ENCODE measurements at places on chromosomes 16 and 17.
A peak's percentile ranks its signal among the peaks of the same experiment; 100 is the strongest.

GRCh38 chr17:352421-353212 lies at the start of gene RPH3AL:
RPH3AL (minus strand) TSS chr17:352807; CDS start chr17:327543, 25,264 bp downstream.
- DNase-seq = peak; percentile 94

- peak; percentile 33 for DNase-seq
These were observed 256.2 kb downstream of the FOXL1 start for GRCh38 chr16:86834451-86835035.

DNA sequence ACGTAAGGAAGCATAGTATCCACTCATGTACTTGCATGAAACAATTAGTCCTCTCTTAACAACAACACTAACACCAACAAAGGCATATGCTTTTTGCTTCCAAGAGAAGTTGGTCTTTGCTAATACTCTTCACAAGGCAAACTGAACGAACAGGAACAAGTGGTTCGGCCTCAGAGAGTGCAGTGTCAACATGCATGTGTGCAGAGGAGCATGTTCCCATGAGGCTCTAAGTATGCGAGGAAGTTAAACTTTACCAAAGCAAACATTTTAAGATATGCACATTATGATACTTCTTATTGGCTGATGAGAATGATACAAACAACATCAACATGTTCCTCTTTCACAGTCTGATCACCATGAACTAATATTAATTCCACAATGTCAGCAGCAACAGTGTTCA lies 285.3 kb upstream of the IRX5 start:
- no peak for DNase-seq

GRCh38 chr16:22324787-22325597 lies 27.8 kb downstream of the POLR3E start:
- DNase-seq = no peak

- no peak for DNase-seq
These were observed 30.3 kb upstream of the VAT1L start for GRCh38 chr16:77758046-77758445.

- DNase-seq = no peak
These were observed 500 bp downstream of the MAF start for GRCh38 chr16:79599837-79600637.

DNA sequence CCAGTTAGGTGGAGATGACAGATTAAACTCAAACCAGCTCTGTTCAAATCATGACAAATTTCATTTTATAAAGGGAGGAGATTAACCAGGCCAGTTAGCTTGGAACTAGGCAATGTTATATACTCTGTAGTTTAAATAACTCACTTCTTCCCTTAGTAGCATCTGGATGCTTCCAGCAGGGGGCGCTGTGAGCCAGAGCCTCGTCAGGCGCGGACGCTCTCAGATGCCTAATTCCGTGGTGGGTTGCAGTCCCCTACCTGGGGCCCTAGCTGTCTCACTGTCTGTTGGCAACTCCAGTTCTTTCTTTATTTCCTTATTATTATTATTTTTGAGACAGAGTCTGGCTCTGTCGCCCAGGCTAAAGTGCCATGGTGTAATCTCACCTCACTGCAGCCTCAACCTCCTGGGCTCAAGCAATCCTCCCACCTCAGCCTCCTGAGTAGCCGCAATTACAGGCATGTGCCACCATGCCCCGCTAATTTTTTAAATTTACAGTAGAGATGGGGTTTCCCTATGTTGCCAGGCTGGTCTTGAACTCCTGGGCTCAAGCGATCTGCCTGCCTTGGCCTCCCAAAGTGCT lies 17.3 kb upstream of the WFDC1 start:
- DNase-seq = peak; percentile 51

DNA sequence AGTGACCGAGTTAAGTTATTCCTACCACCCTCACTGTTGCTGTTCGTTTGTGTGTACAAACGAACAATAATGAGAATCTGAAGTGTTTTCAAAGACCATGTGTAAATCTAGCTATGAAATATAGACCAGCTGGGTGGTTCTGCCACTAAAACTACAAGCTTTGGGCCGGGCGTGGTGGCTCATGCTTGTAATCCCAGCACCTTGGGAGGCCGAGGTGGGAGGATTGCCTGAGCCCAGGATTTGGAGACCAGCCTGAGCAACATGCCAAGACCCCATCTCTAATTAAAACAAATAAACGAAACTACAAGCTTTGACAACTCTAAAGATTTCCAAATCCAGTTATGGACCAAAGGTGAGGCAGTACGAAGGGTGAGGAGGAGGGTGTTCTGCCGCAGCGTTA lies 973 bp downstream of the RECQL5 start:
- DNase-seq = no peak

- no peak for DNase-seq
These were observed 1.7 kb downstream of the ANKRD40CL start for GRCh38 chr17:50765454-50766221.

- peak; percentile 98 for DNase-seq
These were observed 20.6 kb downstream of the VPS53 start for GRCh38 chr17:693791-694638.

DNA sequence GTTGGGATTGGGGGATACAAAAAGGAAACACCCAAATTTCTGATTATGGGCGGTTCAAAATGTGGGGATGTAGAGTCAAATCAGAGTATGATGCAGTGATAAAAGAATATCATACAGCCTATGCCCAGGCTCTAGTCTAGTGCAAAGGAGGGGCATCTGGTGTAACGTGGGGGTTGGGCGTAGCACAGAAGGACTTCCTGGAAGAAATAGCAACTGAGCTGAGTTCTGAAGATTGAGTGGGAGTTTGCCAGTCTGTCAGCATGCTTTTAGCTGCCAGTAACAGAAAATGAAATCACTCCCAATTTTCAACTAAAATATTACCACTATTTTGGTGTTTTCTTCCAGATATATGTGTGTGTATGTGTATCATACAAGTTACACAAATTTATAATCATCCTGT lies 196.9 kb downstream of the SPECC1 start:
- DNase-seq = peak; percentile 49

GRCh38 chr17:72152387-72152929 lies 31.6 kb downstream of the SOX9 start:
- peak; percentile 16 for DNase-seq

- peak; percentile 18 for DNase-seq
These were observed 5.0 kb downstream of the CYBC1 start for GRCh38 chr17:82445542-82445941.

- no peak for DNase-seq
These were observed 21.4 kb downstream of the HASPIN start for GRCh38 chr17:3745071-3745470.

- no peak for DNase-seq
These were observed 59.4 kb upstream of the XYLT1 start for GRCh38 chr16:17529982-17530760.

All from kidney tubule cell (primary cell).